ENCODE measurements at places on chromosomes 1 and 21.

DNA sequence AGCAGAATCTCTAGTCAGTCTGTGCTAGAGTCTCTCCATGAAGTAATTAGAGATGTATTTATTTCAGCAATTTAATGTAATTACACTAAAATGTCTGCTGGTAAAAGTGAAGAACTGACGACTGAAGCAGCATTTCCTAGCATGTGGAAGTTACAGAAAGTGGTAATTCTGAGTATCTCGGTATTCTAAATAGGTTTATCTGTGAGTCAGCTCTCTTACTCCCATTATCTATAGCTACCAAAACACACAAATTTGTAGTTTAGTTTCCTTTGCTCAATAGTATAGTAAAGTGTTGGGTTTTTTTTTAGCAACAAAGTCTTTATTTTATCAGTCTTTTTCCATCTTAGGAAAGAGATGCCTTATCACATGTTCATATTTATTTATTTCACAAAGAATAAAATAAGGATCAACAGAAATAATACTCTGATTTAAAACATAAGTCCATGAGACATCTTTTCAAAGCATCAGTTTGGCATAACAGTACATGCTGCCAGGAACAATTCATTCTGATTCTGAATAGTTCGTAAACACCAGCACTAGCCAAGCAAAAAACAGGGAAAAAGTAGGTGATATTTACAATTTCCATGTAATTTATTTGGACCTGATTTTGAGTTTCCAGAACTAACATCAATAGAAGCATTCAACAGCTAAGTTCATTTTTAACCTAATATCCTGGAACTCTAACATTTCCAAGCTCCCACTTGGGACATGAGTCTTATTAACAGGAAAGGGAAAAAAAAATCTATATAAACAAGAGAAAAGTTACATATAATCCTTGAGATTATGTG lies 76.3 kb downstream of the KCNT2 start:
- no peak for DNase-seq

DNA sequence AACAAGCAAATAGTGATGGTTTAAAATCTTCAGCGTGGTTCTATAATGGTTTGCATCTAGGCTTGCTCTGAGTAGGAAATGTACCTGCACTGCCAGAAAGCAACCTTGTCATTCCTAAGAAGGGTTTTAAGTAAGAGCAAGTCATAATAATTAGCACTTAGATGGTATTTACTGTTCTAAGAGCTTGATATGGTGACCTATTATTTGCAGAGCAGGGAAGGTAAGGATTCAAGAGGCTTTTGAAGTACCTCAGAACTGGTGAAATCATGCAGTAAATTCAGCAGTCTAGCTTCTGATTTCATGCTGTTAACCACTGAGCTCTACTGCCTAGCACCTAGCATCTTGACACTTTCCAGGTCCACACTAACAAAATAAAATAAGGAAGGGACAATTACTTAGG lies 23.7 kb downstream of the ATP1A1 start:
- no peak for DNase-seq

DNA sequence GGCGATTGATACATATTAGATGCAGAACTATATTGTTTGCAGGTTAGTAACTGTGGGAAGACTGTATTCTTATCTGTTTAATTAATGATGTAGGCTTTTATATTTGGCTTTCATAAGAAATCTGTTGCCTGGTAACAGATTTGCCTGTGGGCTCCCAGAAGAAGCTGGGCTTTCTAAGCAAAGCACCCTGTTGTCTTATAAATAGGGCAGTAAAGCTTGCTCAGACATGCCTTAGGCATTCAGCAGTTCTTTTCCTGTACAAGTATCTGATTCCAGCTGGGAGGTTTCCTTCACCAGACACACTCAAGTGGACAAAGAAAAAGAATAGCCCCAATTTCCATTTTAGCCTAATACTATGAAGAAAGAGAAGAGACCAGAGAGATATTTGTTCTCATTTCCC lies 524.0 kb downstream of the LRRIQ3 start:
- peak; percentile 47 for DNase-seq

DNA sequence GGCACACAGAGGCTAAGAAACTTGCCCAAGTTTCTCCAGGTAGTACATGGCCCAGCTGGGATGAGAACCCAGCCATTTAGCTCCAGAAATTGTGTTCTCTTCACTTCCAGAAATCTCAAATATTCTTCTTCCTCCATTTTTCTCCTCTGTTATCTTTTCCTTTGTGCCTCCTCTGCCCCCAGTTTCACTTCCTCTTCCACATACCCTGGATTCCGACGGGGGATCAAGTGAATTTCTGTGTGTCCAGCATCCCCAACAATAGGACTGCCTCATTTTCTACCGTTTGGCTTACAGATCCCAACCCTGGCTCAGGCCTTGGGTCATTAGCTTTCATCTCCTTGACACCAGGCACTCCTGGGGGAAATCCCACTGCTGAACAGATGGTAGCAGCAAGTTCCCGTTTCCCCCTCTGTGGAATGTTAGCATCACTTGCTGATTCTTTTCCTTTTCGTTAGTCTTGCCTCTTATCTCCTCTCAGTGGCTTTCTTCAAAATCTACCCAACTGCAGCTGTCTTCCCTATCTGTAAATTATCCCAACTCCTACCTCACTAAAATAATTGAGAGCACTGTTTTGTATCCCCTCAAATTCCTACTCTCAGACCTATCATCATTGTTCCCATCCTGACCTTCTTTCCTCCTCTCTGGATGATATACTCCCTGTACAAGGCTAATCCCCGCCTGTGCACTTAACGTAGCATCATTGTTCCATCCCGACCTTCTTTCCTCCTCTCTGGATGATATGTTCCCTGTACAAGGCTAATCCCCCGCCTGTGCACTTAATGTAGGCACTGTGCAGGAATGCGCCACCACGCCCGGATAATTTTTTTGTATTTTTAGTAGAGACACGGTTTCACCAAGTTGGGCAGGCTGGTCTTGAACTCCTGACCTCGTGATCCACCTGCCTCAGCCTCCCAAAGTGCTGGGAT lies 36.5 kb downstream of the SCCPDH start:
- no peak for DNase-seq

GRCh38 chr1:25544819-25545218 lies 1.4 kb downstream of the LDLRAP1 start:
- DNase-seq, result no peak

DNA sequence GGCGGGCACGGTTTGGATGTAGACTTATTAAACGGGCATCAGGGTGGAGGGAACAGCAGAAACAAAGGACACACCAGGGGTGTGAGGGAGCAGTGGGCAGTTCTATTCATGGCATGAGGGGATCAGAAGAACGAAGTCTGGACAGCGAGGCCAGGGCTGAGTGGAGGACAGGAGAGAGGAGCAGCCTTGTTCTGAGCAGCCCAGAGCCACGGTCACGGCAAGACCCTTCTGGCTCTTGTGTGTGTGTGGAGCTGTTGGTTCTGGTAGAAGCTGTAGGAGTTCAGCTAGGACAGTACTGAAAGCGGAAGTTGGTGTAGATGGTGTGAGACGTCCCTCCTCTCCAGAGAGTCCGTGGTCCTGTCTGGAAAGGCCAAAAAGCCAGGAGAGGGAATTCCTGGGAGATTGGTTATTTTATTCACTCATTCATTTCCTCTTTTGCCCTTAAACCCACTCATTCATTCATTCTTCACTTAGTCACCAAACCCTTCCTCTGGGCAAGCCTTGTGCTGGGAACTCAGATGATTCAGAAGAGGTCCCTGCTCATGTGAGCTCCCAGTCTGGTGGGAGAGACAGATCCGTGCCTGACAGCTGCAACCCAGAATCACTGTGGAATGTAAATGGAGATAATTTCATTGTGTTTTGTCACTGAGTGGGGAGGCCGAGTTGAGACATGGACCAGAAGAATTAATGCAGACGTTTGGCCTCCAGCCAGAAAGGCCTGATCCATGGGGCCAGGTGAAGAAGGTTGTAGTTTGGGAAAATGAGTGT lies 4.1 kb upstream of the ACOT11 start:
- no peak for DNase-seq

DNA sequence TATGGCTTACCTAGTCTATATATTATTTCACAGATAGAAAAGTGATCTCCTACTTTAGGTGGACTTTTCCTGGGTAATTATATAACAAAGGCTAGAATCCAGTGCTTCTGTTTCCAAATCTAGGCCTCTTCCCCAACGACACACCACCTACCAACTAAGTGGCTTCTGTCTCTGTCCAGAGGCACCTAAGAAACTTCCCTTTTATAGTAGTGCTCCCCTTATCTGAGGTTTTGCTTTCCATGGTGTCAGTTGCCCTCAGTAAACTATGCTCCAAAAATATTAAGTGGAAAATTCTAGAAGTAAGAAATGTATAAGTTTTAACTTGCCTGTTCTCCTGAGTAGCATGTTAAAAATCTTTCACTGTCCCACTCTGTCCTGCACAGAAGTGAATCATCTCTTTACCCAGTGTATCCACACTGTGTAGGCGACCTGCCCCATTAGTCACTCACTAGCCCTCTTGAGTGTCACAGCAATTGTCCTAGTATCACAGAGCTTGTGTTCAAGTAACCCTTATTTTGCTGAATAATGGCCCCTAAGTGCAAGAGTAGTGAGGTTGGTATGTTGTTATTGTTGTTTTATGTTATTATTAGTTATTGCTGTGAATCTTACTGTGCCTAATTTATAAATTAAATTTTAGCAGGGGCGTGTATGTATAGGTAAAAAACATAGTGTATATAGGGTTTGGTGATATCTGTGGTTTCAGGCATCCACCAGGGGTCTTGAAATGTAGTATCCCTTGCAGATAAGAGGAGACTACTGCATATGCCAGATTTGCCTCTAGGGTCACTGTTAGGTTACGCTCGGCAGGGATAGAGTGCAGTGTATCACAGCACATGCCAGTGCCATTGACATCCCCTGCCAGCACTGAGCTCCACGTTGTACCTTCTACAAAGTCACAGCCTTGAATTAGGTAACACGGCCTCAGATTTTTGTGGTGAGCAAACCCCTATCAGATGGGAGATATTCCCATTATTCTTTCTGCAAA lies 14.7 kb upstream of the CD53 start:
- no peak for DNase-seq

GRCh38 chr1:62436039-62436465 lies 797 bp upstream of the USP1 start:
- no peak for DNase-seq

GRCh38 chr1:2603521-2604155 lies 17.1 kb downstream of the PRXL2B start:
- no peak for DNase-seq

GRCh38 chr1:226628612-226629155 lies 80.1 kb downstream of the STUM start:
- DNase-seq, result peak; percentile 21

- DNase-seq, result no peak
Measured at GRCh38 chr1:31688233-31688918, 15.4 kb downstream of the COL16A1 start.

DNA sequence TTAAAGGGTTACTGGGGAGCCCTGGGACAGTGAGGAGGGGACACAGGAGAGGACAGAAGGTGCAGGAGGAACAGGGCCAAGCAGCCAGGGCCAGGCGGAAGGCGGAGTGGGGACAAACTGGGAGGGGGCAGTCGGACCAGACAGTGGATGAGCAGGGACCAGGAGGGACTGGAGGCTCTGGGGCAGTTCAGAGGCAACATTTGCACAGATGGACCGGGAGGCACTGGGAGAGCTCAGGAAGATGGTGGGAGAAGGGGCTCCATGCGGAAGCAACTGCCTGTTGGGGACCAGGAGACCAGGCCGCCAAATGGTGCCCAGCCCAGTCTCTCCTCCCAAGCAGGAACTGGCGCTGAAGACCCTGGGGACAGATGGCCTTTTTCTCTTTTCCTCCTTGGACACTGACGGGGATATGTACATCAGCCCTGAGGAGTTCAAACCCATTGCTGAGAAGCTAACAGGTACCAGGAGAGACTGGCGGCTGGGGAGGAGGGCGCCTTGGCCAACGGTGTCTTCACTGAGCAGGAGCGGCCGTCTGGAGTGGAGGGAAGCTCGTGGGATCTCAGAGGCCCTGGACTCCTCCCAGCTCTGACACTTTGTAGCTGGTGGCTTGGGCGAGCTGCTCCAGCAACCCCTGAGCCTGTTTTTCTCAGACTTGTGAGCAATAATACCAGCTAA lies 847 bp downstream of the SELENON start:
- no peak for DNase-seq

DNA sequence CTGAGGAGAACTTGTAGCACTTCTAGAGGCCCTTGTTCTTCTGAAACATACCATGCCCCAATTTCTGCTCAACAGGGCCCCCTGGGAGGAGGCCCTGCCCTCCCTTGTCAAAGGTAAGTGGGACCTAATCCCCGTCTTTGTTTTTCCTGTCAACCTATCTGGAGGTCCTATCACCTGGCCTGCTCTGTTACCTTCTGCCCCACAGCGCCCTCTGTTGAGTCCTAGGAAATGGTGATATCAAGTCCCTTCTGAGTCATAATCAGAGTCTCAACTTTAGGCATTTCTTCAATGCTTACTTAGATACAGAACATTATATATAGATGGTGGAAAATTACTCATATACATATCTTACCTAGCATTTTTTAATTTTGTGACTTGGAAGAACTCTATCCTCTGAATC lies 28.2 kb upstream of the FCRL4 start:
- no peak for DNase-seq

- no peak for DNase-seq
Measured at GRCh38 chr1:156392452-156392853, 23.4 kb downstream of the RHBG start.

- DNase-seq, result no peak
Measured at GRCh38 chr1:200153277-200154055, 126.0 kb downstream of the NR5A2 start.

GRCh38 chr1:178055093-178055492 lies 38.8 kb upstream of the RASAL2 start:
- DNase-seq, result no peak

DNA sequence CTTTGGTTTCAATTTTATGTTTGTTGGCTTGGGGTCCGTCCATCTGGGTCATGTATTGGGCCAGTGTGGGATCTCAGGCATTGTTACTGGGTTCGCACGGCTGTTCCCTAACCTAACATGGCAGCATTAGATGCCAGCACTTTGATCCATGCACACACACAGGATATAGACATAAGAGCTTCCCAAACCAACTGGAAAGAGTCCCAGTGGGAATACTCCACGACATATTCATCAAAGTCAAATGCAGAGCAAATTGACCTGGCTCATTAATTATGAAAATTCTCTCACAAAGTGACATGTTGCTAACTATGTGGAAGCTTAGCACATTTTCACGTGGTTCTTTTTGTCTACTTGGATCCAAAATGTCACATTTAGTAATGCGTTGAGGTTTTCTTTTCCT lies 130.4 kb downstream of the SETD4 start:
- DNase-seq, result no peak

- no peak for DNase-seq
Measured at GRCh38 chr1:6464514-6464836, 1.5 kb downstream of the TNFRSF25 start.

DNA sequence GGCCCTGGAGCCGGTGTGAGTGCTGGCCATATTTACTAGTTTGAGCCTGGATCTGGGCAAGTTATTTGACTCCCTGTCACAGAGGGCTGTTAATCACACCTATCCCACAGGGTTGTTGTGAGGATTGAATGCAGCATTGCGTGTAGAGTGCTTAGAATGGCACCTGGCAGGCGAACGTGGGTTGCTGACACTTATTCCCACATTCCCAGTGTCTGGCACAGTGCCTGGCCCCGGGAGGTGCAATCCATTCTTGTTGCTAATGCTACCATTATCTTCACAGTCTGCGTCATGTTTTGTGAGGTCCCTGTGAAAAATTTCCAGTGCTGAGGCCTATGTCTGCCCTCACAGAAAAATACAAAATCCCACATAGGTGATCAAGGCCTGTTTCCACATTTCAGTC lies 66.1 kb downstream of the CD2 start:
- DNase-seq, result peak; percentile 93

Measured in NCI-H345 (cell line).